Bronchial epithelial cell (primary cell): ENCODE measurements at places on chromosomes 11 and 22.

DNA sequence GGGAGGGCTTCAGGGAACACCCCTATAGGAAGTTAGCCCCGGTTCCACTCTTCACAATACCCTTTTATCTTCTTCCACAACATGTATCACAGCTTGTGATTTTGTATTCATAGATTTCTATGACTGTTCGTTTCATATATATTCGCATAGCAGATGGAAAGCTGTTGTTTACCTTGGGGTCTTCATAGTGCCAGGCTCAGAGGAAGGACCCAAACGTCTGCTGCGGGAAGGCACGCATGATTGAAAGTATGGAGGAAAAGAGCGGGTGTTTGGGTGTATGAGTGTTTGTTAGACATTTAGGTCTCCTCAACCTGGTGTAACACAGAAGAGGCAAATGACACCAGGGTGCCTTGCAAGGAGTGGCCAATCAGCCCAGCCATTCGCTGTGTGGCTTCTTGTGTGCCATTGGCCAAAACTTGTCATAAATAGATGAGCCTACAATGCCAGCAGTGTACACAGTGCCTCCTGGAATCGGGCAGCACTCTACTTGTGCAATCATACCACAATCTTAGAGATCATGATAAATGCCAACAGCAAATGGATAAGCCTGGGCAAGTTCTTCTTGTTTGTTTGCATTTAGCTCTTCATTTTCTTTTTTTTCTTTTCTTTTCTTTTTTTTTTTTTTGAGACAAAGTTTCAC lies 10.9 kb upstream of the ADA2 start:
- DNase-seq = peak; percentile 52

- DNase-seq = peak; percentile 96
Measured at GRCh38 chr11:35077709-35078469, 61.1 kb upstream of the CD44 start.

GRCh38 chr11:129951201-129951865 lies 51.3 kb downstream of the PRDM10 start:
- no peak for DNase-seq

GRCh38 chr11:133942577-133942976 lies 14.2 kb downstream of the IGSF9B start:
- DNase-seq = no peak

GRCh38 chr11:2685566-2686359 lies 14.0 kb downstream of the KCNQ1OT1 start:
- no peak for DNase-seq

GRCh38 chr11:103042161-103042560 lies 49.8 kb downstream of the DCUN1D5 start:
- DNase-seq = no peak

DNA sequence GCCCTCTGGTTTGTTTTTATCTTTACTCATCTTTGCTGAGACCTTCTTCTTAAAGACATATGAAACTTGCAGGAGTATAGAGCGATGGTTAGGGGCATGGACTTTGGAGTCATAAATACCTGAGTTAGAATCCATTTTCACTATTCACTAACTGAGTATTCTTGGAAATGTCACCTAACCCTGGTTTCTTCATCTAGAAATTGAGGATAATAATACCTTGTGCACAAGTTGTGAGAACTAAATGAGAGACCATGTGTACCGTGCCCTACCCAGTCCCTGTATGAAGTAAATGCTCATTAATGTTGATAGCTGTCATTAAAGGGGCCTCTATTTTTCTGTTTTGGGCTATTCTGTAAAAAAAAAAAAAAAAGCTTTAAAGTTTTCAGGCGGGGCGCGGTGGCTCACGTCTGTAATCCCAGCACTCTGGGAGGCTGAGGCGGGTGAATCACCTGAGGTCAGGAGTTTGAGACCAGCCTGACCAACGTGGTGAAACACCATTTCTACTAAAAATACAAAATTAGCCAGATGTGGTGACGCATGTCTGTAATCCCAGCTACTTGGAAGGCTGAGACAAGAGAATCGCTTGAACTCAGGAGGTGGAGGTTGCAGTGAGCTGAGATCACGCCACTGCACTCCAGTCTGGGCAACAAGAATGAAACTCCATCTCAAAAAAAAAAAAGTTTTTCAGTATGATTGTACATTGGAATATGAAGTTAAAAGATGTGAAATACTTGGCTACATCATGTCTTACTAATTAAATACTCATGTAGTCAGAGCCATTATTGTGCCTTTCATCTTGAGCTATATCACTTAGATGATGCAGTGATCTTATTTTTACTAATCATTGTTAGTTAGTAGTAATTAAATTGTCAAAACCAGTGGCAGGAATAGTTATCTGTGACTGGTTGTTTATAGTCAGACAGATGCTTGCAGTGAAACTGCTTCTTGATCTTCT lies 95.0 kb downstream of the AMOTL1 start:
- no peak for DNase-seq

DNA sequence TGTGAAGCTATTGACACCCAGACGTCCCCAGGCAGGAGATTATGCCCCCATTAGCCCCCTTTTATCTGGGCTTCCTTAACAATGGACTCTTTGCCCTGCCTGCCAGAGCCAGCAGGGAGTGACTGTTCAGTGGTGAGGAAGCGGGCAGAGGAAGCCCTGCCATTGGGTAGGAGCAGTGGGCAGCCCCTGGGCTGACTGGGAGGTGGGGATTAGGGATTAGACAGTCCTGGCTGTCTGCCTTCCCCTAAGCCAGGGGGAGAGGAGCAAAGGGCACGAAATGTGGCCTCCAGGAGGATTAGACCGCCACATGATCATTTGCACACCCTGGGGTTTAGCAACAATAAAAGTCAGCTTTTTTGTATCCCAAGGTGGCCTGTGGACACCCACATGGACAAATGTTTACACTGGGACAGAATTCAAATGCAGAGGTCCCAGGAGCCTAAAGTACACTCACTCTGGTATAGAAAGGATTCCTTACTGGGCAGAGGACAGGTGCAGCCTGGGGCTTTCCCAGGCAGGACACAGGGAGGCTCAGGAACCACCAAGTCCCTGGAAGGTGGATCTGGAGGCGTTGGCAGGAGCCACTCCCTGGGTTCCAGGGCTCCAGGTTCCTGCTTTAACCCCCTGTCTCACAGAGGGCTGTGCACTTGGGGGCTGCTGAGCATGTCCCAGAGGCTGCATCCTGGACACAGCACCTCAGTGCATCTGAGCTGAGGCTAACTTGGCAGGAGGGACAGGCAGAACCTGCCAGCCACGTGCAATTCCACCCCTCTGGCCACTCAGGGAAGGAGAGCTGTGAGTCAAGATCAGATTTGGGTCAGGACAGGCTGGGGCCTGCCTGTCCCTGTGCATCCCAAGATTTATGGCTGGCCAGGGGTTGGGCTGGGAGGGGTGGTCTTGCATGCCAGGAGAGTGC lies 2.1 kb downstream of the PNPLA3 start:
- DNase-seq = peak; percentile 78

DNA sequence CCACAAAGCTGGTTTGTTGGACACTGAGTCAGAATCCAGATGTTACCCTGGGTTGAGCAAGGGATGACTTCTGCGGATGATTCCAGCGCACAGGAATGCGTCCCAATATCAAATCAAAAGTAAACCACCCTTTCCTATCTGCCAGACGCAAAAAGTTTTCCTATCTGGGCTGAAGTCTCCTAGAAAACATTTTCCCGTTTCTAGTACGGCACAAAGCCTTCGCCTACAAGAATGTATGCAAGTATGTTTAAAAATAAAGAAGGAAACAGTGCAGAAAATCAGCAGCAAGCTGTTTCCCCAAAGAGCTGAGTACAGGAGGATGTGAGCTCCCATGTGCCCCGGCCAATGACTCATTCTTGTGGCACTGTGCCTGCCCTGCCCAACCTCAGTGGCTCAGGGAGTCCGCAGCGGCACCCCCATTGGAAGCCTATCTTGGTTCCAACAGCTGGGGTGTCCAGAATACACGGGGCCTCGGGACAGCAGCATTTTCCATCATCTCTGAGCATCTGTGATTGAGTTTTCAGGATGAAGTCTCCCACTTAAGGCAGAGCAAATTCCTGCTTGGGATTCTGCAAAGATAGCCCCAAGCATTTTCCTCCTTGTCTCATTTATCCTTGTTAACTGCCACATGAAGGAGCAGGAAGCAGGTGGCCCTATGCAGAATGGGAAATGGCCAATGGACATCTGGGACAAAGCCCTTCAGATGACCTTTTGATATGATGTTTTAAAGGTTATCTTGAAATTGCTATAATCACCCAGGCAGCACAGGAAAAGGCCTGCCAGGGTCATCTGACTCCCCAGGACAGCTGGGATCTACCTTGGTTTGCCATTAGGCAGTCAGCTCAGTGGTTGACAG lies 17.5 kb downstream of the KCNJ5 start:
- peak; percentile 87 for DNase-seq

- DNase-seq = peak; percentile 98
Measured at GRCh38 chr22:30212363-30212995, 34.1 kb downstream of the LIF start.

- DNase-seq = no peak
Measured at GRCh38 chr11:86206337-86206695, 38.2 kb upstream of the EED start.

DNA sequence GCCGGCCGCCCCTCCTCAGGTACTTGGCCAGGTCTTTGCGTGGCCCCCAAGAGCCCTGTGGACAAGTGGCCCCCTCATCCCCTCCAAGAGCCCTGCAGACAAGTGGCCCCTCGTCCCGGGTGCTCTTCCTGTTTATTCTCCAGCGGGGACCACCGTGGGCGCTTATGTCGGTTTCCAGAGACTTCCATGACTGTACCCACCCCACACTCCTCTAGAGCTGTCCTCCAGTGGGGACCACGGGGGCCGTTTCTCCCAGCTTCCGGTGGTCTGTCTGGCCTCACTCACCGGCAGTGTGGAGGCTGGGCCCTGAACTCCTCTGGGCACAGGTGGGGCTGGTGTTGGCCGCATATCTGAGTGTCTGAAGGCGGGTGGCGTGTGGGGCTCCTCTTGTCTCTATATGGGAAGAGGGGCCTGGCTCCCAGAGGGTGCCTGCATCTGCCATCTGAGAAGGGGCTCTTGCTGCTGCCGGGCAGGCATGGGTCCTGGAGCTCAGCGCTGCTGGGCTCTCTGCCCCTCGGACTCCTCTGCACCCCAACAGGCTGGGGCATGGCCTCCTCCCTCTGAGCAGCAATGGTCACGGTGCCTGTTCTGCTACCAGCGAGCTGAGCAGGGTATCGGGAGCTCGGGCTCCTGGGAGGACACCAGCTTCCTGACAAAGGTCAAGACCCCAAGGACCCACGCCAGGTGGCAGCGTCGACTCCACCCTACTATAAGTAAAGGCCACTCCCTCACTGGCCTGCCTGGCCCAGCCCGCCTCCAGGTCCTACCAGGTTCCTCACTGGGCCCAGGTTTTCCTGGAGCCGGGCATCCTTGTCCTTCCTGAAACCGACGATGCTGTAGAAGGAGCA lies 1264.3 kb downstream of the BRD1 start:
- no peak for DNase-seq

- no peak for DNase-seq
Measured at GRCh38 chr11:9701799-9702198, 37.9 kb downstream of the SWAP70 start.

GRCh38 chr11:134207538-134208239 lies 16.1 kb downstream of the NCAPD3 start:
- peak; percentile 18 for DNase-seq

GRCh38 chr11:86103808-86104207 lies 34.9 kb upstream of the PICALM start:
- DNase-seq = peak; percentile 58

DNA sequence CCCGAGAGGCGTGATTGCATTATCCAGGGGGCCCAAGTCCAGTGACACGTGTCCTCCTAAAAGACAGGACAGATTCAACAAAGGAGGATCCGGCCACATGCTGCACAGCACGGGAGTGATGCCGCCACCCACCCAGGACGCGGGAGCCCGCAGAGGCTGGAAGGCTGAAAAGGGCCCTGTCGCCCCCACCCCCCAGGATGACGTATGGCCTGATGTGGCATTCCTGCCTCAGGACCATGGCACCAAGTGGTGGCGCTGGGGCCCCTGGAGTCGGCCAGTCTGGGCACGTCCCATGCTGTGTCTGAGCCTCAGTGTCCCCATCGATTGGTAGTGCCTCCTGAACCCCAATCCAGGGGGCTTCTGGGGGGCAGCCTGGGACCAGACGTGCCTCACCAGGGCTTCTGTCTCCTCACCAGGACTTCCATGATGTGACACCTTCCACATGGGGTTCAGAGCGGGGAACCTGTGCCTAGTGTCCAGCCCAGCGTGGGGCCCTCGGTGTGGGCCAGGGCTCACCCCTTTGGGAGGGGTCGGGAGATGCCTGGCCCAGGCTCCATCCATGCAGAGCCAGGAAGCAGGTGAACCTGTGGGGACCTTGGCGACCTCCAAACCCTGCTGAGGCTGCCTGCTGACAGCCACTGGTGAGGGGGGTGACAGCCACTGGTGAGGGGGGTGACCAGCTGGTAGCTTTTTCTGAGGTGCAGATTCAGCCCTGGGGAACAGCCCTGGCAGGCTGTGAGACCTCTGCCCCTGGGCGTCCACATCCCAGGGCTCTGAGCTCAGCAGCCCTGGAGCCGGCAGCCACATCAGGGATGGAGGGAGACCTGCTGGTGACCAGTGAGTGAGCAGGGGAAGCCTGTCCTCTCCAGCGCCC lies 75.3 kb downstream of the KCNQ1 start:
- DNase-seq = no peak

- no peak for DNase-seq
Measured at GRCh38 chr11:106785913-106786650, 232.2 kb downstream of the GUCY1A2 start.

- DNase-seq = no peak
Measured at GRCh38 chr22:19517919-19518611, 6.1 kb downstream of the CLDN5 start.

DNA sequence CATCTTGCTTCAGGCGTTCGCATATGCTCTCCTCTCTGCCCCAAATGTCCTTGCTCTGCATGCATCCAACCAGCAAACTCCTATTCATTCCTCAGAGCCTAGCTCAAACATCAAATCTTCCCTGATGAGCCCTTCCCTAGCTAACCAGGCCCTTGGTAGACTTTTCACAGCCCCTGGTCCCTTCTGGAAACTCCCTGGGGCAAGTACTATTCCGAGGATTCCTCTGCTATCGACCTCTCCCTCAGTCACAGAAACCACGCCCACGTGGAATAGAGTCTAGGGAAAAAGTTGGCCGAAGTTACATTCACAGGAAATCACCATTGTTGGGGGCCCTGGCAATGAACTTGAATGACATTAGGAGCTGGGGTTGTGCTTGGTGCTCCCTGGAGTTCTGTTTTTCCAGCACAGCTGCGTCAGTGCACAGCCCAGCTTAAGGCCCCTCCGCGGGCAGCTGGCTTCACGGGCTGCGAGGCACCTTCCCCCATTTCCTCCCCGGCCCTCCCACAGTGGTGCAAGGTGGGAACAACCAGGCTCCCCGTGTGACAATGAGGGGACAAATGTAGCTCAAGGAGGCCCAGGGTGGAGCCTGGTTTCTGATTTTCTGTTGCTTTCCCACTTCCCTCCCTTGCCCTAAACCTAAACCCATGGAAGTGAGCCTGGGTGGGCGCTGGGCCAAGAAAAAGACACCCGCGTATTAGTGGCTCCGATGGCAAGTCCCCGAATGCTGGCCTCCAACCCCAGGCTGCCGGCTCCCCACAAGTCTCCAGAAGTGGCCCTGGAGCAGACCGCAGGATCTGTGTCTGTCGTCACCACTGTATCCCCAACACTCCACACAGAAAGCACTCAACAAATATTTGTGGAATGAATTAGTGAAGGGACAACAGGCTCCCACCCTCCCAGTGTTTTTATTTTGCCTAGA lies 4.3 kb upstream of the ATP5MGL start:
- DNase-seq = no peak
